Fibroblast of skin of back (primary cell): ENCODE measurements at places on chromosomes 12 and 14.

GRCh38 chr12:112615196-112615595 lies 176.4 kb upstream of the RPH3A start:
- DNase-seq: no peak

DNA sequence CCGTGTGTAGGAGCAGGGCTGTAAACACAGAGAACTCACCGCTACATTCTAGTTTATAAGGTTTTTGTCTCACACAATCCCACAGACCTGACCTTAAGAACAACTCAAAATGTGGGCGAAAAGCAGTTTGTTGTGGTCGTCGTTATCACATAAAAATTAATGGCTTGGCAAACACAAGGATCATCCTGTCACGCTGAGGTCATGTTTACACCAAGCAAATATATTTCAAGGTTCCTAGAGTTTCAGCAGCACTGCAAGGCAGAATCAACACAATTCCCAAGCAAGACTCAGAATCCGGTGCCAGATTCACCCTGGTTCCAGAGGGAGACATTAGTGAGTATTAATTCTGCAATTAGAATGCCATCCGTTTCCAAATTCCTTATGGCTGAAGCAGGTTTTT lies 30.1 kb upstream of the MAP1LC3B2 start:
- DNase-seq: no peak

DNA sequence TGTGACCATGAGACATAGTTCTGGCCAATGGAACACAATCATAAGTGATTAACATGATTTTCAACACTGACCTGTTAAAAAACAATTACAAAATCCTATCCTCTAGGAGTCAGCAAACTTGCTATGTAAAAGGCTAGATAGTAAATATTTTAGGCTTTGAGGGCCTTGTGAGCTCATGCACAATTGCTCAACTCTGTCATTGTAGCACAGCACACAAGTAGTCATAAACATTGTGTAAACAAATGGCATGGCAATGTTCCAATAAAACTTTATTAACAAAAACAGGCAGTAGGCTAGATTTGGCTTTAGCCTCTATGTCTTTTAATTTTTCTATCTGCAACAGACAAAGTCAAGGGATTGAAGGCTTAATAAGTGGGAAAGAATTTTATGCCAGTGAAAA lies 350.7 kb downstream of the C12orf50 start:
- DNase-seq: no peak

DNA sequence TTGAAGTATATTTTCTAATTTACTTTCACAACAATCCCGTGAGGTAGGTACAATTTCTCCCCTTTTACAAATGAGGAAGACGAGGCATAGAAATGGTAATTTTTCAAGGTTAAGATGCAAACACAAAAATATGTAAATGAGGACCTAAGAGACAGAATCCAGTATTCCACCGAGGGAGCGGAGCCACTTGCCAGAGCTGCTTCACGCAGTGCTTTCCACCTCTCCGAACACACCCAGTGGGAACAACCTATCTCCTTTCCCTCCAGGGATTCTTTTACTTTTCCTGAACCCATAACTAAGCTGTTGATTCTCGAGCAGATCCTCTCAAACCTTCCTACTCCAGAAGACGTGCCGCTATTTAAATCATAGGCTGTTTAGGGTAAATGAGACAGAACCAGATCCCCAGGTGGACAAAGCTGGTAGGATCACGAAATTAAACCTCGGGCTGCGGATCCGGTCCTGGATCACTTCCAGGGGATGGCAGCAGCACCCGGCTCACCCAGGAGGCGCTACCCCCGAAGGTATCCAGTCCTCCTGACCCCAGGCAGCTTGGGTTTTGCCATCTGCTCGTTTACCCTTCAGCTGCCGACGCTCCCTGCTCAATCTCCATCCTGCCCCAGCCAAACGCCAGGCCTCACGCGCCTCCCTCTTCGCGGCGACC lies 1.5 kb downstream of the DDHD1 start:
- peak; percentile 44 for DNase-seq

DNA sequence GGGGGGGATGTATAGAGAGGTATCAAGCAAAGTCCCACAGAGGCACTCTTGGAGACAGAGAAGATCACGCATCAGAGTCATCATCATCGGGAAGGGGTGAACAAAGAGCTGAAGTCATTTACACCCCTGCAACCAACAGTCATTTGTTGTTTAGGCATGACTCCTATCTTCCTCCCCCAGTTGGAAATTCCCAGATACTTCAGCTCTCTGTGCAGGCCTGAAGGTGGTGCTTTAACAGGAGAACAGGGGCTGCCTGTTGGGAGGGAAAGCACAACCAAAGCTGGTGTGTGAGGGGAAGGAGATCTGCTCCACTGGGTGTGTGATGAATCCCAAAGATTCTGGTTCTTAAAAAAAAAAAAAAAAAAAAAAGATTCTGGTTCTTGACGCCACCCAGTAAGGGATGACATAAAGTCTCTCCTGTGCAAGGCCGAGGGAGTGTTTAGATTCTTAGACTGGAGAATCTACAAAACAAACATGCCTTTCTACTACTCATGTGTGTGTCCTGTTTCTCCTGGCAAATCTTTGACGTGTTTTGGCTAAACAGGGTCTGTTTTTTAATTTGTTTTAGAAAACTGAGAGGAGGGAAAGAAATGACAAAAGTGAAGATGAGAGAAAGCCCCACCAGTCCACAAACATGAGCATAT lies 121.0 kb upstream of the ARHGAP5 start:
- peak; percentile 29 for DNase-seq

- no peak for DNase-seq
Observed at GRCh38 chr14:46279776-46280175, 371.8 kb downstream of the RPL10L start.
